ENCODE measurements at places on chromosomes 12 and 14.
A peak's percentile ranks its signal among the peaks of the same experiment; 100 is the strongest.

DNA sequence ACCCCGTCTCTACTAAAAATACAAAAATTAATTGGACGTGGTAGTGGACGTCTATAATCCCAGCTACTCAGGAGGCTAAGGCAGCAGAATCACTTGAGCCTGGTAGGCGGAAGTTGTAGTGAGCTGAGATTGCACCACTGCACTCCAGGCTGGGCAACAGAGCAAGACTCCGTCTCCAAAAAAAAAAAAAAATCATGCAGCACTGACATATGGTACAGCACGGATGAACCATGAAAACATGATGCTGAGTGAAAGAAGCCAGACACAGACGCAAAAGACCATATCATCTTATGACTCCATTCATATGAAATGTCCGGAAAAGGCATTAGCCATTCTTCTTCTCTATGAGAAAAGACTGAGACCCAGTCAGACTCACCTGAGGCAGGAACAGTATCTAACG lies 50.4 kb downstream of the PITPNM2 start:
- DNase-seq: no peak

- DNase-seq: no peak
Measured at GRCh38 chr12:62732861-62733427, 202.0 kb downstream of the PPM1H start.

DNA sequence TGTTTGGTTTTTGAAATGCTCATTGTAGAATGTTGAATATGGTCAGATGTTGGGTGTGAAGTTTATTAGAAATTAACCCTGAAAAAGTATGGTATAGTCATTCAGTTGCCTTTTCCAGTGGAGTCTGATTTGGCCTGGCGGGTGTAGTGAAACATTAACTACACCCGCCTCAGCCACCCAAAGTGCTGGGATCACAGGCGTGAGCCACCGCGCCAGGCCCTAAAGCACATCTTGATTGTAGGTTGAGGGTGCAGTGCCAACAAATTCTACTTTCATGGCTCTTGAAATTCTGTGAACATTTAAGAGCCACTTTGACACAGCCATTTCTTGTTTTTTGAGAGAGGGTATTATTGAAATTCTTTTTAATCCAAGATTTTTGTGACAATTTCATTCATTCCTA lies 624.9 kb downstream of the DIO2 start:
- no peak for DNase-seq

DNA sequence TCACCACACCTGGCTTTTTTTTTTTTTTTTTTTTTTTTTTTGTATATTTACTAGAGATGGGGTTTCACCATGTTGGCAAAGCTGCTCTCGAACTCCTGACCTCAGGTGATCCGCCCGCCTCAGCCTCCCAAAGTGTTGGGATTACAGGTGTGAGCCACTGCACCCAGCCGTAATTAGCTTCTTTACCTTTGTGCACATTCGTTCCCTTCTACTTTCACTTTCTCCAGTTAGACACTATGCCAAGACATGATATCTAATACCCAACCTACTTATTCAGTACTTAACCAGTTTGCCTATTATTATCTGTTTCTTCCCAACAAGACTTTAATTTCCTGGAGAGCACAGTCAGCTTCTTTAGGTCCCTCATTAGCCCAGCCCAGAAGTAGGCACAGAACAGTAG lies 5.3 kb downstream of the STYK1 start:
- DNase-seq: no peak

- DNase-seq: no peak
Measured at GRCh38 chr12:65083581-65083980, 37.5 kb downstream of the WIF1 start.

- peak; percentile 45 for DNase-seq
Measured at GRCh38 chr14:91415794-91416743, 1.6 kb downstream of the CCDC88C start.

DNA sequence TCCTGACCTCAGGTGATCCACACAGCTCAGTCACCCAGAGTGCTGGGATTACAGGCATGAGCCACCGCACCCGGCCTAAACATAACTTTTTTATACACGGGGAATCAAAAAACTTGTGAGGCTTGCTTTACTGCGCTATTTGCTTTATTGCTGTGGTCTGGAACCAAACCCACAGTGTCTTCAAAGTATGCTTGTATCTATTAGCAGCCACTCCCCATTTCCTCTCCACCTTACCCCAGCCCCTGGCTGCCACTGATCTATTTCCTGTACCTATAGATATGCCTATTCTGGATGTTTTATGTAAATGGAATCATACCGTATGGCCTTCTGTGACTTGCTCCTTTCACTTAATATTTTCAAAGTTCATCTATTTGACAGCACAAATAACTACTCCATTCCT lies 233.4 kb downstream of the BMP4 start:
- no peak for DNase-seq

- DNase-seq: no peak
Measured at GRCh38 chr12:41514021-41514777, 326.1 kb downstream of the PDZRN4 start.

GRCh38 chr12:110809149-110809548 lies 37.6 kb upstream of the CCDC63 start:
- no peak for DNase-seq

DNA sequence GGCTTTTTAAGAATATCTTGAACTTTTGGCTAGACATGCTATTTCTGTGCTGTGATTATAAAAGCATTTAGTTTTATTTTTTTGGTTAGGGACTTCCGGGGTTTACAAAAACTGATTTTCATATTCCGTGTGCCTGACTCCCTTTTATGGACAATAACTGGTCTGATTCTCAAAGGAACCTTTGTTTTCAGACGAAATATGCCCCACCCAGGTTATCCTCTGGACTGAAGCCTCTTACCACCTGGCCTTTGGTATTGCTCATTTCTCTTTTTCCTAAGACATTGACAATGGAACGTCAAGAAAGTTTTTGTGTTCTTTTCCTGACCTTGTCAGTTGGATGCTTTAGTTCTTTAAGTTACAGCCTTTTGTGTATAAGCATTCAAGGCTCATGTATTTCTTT lies 10.8 kb downstream of the TIGAR start:
- DNase-seq: no peak

- no peak for DNase-seq
Measured at GRCh38 chr12:68406134-68406576, 74.0 kb upstream of the MDM1 start.

- no peak for DNase-seq
Measured at GRCh38 chr14:99730876-99731546, 46.9 kb downstream of the CYP46A1 start.

DNA sequence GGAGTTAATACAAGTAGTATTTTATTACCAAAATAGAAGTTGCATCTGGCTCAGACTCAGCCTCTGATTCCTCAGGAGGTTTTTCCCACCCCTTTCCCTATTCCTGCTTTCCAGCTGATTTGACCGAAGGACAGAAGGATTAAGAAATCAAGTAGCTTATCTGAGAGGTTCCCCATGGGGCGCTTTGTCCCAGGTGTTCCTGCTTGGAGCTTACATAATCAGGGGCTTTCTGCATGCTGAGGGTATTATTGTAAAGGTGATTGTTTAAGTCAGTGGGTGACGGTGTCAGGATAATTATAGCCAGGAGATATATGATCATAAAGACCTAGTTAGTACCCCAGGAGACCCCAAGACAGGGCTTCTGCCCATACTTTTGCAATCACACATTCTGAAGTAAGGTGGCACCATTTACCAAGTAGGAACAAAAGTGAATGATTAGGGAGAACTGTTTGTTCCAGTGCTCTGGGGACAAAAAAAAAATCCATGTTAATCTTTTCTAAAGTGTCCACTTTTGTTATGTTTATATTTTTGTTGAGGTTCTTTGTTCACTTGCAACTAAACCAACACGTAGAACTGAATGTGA lies 921.3 kb downstream of the NRXN3 start:
- no peak for DNase-seq

DNA sequence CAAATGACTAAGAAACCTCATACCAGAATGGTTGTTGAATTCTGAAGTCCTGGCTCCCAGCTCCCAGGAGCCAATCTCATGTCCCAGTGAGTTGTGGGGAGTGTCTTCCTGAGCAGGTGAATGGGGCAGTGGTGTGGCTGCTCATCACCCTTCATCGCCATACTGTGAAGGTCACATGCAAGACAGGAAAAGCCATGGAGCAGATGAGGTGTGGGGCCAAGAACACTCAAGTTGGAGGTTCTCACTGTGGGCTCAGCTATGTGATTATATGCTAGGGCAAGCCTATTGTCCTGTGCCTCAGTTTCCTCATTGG lies 16.6 kb upstream of the TSPAN11 start:
- DNase-seq: no peak

- no peak for DNase-seq
Measured at GRCh38 chr14:94612174-94612573, at the start of gene SERPINA3. TSS of gene SERPINA3 (plus strand) at chr14:94612391. CDS start at chr14:94614442, 2,051 bp downstream.

GRCh38 chr12:89354612-89355067 lies 2.3 kb upstream of the DUSP6 start:
- no peak for DNase-seq

DNA sequence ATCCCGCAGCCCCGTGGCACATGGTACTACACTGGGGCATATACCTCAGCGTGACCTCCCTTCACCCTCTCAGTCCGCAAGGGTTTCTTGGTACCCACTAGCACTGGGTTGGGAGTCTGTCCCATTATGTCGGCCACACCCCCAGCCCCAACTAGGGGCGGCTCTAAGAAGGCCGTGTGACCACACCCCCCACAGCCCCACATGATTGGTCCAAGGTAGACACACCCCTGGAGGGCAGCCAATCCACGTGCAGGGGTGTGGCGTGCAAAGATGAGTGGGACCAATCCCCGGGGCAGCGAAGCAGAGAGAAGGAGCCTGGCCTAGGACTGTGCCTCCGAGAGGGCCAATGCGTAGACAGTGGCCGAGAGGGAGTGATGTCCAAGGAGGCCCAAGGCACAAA lies 34.6 kb upstream of the BEGAIN start:
- DNase-seq: no peak

DNA sequence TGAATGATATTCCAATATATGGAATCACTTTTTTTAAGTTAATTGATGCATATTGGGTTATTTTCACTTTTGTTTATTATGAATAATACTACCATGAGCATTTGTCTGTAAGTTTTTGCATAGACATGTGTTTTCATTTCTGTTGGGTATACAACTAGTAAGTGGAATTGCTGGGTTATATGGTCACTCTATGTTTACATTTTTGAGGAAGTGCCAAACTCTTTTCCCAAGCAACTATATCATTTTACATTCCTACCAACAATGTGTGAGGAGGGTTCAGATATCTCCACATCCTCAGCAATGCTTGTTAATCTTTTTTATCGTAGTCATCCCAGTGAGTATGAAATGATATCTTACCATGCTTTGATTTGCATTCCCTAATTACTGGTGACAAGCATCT lies 64.0 kb downstream of the MON2 start:
- no peak for DNase-seq

DNA sequence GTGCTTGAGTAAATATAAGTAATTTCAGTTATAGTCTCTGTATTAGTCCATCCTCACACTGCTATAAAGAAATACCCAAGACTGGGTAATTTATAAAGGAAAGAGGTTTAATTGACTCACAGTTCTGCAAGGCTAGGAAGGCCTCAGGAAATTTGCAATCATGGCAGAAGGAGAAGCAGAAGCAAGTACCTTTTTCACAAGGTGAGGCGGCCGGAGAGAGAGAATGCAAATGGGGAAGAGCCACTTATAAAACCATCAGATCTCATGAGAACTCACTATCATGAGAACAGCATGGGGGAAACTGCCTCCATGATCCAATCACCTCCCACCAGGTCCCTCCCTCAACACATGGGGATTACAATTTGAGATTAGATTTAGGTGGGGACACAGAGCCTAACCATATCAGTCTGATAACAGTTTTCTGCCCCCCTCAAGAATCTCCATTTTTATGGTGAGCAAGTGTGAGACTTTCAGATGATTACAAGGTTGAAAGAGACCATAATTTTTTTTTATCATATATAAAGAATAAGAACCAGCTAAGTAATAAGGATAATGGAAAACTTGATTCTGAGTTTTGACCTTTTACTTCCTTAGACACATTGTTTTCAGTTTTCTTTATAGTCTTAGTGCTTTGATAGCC lies 35.6 kb downstream of the LEMD3 start:
- DNase-seq: no peak

DNA sequence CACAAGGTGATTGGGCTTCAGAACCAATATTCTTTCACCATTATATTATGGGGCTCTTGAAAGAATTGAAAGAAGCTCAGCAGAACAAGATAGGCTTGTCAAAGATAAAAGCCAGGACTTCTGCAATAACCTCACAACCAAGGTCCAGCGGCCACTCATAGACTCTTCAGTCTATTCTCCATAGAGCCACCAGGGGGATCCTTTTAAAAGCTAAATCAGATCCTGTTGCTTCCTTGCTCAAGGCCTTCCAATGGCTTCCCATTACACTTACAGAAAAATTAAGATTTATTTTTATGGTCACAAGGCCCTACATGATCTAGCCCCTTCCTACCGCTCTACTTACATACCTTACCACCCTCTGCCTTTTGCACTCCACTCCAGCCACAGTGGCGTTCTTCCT lies 169.6 kb downstream of the C12orf42 start:
- no peak for DNase-seq

DNA sequence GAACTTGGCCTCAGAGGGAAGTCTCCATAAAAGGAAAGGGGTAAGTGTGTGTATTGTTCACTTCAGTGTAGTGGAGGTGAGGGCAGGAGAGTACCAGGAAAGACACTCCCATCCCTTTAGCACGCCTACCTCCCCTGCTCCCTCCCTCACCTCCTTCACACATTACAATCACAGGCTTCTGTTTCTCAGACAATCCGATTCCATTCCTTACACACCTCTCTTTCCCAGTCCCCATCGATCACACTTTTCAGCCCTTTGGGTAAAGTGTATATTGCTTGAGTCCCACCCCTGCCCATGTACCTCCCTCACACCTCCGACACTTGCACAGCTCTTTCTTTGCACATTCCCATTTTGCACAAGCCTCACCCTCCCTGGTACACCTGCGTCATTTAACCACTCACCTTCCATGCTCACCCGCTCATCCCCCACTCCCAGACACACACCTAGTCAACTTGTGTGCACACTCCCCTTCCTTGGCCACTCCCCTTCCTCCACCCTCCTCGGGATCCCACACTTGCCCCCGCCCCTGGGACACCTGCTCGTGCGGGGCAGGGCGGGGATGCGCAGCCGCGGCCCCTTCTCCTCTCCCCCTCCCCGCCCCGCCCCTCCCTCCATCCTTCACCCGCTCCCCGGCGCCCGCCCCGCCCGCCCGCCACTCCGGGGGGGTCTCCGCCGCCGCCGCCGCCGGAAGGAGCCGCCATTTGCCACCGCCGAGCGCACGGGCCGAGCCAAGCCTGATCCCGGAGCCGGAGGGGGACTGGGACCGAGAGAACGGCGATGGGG lies at the start of gene MARCHF9:
Gene MARCHF9, plus strand, starts transcription at position 693 of the 783 bp plus-strand sequence. CDS start 426 bp downstream, outside the sequence.
- peak; percentile 83 for DNase-seq

- no peak for DNase-seq
Measured at GRCh38 chr12:38713294-38713693, 192.1 kb downstream of the CPNE8 start.

GRCh38 chr12:67070604-67071003 lies 198.6 kb upstream of the CAND1 start:
- no peak for DNase-seq
